Upper lobe of left lung (tissue), 6 donors: ENCODE measurements at places on chromosomes 2 and 18. TPM values are rescaled to one million over a fixed set of nuclear protein-coding genes. Genes with fewer than 3 reads are reported as not detected.
A peak's percentile ranks its signal among the peaks of the same experiment; 100 is the strongest.

DNA sequence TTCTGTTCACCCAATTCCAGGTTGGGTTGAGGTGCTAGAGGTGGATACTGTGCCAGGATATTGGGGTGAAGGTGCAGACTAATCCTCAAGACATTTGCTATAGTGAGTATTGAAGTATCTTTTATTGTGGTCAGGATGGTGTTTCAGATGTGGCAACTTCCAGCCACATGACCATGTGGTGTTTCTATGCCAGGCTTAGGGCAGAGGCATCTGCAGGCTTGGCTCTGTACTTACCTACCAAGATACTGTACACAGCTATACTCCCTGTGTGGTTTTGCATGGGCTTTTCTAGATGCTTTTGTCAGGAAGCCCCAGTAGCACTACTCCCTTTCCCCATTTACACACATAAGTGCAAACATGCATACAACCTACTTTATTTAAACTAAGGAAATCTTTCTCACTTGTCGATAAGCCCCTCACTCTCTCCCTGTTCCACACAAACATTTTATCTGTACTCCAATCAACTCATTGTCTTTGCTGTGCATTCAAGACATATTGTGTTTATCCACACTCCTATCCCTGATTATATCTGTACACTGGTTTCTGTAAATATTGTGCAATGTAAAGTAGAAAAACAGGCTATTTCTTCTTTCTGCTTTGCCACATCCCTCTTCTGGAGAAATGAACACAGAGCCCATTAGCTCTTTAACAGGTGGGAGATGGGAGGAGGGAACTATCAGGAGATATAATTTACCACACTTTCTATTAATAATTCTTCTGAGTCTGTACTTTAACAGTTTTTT is 12.3 kb downstream of the ARL6IP6 start:
- peak; percentile 67 for DNase-seq

GRCh38 chr2:196142825-196143224 is 28.6 kb downstream of the STK17B start:
- no peak for DNase-seq

NAGK gene
- 157 TPM for total RNA-seq

DNA sequence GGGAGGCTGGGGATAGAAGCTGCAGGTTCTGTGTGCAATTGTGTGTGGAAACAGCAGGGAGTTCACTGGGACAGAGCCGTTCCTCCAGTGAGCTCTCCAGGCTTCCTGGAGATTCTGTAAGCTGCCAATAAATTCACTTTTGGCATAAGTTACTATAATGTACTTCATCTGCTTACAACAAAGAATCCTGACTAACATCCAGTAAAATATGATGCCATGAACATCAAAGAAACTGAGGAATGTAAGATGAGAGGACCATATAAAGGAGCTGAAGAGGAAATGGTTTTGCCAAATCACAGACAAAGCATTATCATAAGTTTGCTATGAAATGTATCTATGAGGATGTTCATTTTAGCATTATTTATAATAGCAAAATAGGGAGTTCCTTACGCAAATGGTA is 175.3 kb downstream of the KCNE4 start:
- no peak for DNase-seq

DNA sequence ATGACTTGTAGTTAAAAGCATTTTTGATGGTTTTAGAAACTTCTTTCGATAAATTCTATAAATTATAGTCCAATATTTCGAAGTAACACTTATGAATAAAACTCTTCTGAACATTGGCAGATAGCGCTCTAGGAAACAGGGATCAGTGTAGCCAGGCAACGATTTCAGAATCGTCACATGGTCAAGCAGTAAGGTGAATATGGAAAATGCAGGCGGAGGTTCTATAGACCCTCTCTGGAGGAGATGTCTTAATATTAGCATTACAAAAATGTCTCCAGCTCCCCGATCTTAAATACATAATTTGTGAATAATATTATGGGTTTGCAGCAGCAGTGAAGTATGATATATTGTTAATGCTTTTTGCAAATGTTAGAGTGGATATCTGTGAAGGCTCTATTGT is 310.3 kb downstream of the SS18 start:
- DNase-seq = no peak

DNA sequence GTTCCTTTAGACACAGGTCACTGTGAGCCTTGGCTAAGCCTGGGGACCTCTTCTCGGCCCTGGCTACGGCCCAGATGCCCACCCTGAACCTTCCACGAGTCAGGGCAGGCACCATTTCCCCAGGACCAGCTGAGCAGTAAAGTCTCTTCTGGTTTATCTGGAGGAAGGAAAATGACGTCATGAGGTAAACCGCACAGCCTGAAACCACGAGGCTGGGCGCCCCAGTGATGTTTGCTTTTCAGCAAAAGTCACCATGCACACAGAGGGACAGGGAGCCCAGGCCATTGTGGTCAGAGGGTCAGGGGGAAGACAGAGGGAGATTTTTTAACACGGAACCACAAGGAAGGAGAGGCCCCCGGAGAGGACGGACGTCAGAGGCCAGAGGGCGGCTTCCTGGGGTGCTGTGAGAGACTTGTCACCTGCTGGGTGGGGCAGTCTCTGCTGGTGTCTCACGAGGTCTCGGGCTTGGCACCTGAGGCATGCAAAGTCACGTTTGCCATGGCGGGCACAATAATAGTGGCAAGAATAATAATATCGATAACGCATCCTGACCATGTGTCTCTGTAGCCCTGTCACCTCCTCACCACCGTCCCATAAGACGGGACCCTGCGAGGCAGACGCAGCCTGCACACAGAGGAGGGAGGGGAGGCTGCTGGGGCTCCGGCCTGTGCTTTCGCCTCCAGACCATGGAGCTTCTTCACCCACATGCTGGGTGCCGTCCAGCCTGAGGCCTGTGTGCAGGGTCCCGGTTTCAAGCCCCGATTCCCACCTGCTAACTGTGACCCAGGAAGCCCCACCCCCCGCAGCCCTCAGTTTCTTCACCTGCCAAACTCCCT is 33.2 kb upstream of the FOSL2 start:
- peak; percentile 85 for DNase-seq

DNA sequence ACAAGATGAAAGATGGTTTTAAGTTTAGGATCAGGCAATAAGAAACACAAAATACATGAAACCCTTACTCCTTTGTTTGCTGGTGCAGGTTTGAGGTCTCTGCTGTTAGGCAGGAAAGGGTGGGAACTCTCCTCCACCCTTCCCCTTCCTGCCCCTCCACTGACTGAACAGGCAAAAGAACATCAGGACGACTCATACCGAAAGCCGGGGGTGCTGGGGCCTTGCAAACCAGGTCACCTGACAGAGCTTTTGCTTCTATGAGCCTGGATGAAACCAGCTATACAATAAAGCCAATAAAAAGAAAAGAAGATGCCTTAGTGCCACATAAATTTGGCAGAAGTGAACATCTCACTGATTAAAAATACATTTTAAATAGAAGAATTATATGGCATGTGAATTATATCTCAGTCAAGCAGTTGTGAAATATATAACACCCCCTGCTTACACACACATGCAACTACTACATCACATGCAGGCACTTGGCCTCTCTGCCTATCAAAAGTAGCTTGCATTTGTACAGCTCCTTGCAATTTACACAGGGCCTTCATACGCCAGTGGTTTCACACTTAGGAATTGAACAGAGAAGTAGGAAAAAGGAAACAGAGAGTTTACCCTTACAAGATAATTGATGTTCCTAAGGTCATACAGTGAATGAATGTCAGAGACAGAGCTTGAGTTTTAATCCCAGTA is 215.1 kb upstream of the TRIB2 start:
- peak; percentile 60 for DNase-seq

RNF152 gene
- 24.0 TPM for total RNA-seq

LYPD6 gene
- 0.47 TPM for total RNA-seq

EGR4 gene
- not detected for total RNA-seq

DNA sequence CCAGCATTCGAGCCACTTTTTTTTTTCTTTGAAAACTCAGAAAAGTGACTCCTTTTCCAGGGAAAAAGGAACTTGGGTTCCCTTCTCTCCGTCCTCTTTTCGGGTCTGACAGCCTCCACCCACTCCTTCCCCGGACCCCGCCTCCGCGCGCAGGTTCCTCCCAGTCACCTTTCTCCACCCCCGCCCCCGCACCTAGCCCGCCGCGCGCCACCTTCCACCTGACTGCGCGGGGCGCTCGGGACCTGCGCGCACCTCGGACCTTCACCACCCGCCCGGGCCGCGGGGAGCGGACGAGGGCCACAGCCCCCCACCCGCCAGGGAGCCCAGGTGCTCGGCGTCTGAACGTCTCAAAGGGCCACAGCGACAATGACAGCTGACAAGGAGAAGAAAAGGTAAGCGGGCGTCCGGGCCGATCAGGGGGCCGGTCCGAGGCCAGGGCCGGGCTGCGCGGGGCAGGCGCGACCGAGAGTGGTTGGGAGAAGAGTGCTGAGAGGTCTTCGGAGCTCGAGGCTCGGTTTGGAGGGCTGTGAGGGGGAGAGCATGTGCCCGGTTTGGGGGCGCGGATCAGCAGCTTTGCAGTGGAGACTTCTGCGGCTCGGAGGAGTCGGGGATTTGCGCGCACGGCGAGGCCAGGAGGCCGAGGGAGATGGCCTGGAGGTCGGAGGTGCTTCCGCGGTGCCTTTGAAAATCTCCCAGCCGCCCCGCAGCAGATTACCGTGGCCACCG is 502 bp downstream of the EPAS1 start:
- DNase-seq = peak; percentile 96

GRCh38 chr2:180730976-180731375 is 249.4 kb upstream of the UBE2E3 start:
- no peak for DNase-seq

- DNase-seq = no peak
These were observed 232.4 kb upstream of the HNRNPA3 start for GRCh38 chr2:176979981-176980710.

- no peak for DNase-seq
These were observed 4.3 kb downstream of the REL start for GRCh38 chr2:60885683-60886082.

GRCh38 chr2:134226601-134227000 is 27.3 kb upstream of the MGAT5 start:
- no peak for DNase-seq

PKP4 gene
- 62.2 TPM for total RNA-seq
